ENCODE measurements at places on chromosomes 4 and X.

GRCh38 chr4:144754562-144755410, 108.8 kb downstream of the HHIP start:
- DNase-seq, result peak; percentile 57

- DNase-seq, result peak; percentile 68
These were observed 19.5 kb upstream of the CXCR3 start for GRCh38 chrX:71637848-71638247.

GRCh38 chrX:155065035-155065734, 5.8 kb downstream of the CMC4 start:
- peak; percentile 68 for DNase-seq

DNA sequence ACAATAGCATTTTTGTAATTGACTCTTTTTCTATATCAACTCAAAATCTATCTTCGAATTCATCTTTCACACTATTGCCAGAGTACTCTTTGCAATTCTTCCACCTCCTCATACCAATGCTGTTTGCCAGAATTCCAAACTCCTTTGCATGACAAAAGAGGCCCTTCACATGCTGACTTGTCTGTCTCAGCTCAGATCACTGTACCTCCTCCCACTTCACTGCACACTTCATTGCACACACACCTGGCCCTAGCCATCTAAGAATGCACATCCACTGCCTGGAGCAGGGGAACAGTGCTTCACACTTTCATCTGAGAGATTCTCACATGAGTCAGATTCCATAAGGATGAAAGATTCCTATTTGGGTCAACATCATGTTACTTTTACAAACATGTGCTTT, 56.5 kb downstream of the PRDM5 start:
- DNase-seq, result peak; percentile 20

DNA sequence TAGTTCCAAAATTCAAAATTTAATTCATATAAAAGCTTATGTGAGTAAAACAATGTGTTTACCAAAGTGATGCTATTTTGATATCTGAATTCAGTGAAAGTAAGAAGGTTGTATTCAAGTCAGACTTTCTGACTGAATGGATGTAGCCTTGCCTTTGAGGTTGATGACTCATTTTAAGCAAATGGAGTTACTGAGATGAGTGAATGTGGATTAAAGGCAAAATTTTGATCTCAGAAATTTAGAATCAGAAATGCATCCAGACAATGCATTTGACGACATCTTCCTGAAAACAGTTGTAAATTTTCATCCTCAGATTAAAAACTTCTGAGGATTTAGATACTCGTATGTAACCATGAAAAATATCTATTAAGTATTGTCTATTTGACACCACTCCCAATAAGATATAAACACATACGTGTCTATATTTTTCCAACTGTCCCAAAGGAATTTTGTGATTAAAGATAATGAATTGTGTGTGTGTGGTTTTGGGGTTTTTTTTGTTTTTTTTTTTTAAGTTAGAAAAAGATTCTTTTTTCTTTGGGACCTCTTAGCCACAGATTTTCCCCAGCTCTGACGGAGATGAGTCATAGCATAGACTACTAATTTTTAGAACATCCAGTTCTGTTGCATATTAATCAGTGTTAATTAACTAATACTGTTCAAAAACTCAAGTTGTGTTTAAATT, 34.4 kb downstream of the NFKB1 start:
- DNase-seq, result peak; percentile 70

DNA sequence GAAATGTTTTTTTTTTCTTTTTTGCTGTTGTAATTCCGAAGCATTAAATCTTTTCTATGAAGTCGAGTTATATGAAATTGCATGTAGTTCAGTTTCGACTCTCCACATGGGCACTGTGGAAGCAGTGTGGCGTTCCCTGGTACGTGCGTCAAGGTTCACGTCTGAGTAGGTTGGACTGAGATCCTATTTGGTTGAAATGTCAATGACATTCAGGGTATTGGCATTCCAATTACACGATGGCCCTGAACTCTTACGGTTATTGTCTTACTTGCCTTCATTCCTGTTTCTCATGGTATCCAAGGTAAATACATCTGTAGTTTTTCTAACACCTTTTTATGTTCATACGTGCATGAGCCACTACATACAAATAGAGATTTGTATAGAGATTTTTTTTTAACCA, 128.8 kb downstream of the SORBS2 start:
- DNase-seq, result no peak

DNA sequence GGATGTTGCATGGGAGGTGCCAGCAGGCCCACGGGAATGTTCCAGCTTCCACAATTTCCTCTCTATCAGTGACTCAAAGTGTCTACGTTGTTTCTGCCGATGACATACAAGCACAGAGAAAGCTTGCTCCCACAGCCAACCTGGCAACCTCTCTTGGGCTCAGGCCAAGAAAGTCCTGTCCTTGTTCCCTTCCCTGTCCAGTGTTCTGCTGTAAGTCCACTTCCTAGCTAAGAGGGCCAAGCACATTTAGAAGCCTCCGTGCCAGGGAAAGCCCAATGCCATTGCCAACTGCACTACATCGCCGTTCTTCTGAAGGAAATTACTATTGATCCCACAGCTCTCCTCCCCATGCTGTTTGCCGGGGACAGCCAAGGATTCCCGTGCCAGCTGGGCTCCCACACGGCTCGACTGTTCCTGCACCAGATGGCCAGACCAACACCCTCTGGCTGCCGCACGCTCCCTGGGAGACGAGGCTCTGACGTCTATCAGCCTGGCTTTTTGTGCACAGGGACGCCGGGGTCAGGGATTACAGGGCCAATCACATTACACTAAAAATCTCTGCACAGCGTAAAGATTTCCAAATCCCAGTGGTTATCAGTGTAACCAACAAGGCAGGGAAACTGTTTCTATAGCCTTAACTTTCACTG, 284.0 kb downstream of the BCOR start:
- peak; percentile 74 for DNase-seq

- no peak for DNase-seq
These were observed 31.0 kb downstream of the FRYL start for GRCh38 chr4:48748949-48749596.

DNA sequence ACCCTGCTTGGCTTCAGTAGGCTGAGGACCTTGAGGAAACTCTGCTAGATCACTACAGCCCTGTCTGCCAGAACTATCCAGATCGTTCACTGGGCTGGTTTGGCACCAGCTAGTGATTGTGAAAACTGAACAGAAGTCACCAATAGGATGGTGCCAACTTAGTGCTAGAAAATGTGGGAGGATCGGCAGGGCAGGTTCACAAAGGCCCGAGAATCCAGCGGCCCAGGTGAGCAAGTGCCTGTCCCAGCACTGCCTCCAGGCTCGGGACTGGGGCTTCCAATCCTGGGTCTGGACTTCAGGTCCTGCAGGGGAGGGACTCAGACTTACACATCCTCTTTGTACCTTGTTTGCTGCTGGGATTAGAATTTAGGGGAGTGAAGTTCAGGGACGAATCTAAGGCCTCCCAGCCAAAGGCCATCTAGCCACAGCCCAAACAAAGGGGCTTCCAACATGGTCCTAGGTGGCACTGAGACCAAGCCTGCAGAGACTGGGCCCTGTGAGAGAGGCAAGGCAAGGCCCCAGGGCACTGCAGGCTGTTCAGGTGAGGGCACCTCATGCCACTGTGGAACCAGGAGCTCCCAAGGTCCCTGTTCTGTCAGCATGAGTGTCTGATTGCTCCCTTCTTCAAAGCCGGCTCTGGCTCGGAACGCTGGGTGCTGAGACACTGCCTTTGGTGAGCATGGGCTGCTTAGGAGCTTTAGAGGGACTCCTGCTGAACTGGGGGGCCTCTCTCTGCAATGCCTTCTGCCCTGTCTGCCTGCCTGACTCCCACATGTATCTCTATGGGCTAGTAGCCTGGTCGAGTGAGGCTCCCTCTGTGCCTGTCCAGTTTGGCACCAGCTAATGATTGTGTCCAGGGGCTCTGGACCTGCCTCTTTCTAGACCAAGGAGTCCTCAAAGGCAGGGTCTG, 20.7 kb upstream of the ZNF185 start:
- DNase-seq, result no peak

GRCh38 chrX:30568136-30568535, 9.4 kb downstream of the TASL start:
- DNase-seq, result peak; percentile 63

- no peak for DNase-seq
These were observed 50.7 kb downstream of the PLAC1 start for GRCh38 chrX:134607523-134607922.

GRCh38 chr4:105709081-105709450, 482 bp downstream of the GSTCD start:
- peak; percentile 57 for DNase-seq

- DNase-seq, result no peak
These were observed 4.6 kb downstream of the RNF175 start for GRCh38 chr4:153755186-153755585.

- DNase-seq, result no peak
These were observed 73.8 kb downstream of the KIT start for GRCh38 chr4:54731552-54731951.

GRCh38 chr4:988726-989721, 2.2 kb downstream of the IDUA start:
- DNase-seq, result no peak

GRCh38 chrX:140298960-140299825, 205.7 kb downstream of the SOX3 start:
- no peak for DNase-seq
